Gastroesophageal sphincter (tissue), 4 donors: ENCODE measurements at places on chromosomes 2 and 18.
A peak's percentile ranks its signal among the peaks of the same experiment; 100 is the strongest.

- no peak for ATAC-seq
These were observed 32.7 kb downstream of the TMEM17 start for GRCh38 chr2:62473246-62473827.

- ATAC-seq: no peak
These were observed 4.7 kb upstream of the MAP4K4 start for GRCh38 chr2:101692766-101693165.

DNA sequence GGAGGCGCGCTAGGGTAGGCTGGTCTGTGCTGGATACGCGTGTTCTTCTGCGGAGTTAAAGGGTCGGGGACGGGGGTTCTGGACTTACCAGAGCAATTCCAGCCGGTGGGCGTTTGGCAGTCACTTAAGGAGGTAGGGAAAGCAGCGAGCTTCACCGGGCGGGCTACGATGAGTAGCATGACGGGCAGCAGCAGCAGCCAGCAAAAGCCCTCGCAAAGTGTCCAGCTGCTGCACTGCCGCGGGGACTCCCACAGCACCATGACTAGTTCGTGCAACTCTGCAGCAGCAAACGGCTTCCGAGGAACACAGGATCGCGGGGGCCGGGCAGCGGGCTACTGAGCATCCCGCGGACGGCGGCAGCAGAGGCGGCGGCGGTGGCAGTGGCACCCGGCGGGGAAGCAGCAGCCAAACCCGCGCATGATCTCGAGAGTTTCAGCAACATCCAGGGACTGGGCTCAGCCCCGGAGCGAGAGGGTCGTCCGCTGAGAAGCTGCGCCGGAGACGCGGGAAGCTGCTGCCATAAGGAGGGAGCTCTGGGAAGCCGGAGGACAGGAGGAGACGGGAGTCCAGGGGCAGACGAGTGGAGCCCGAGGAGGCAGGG, 368 bp downstream of the TMEFF2 start:
- peak; percentile 16 for ATAC-seq

GRCh38 chr2:74031221-74031620, 46.5 kb downstream of the TET3 start:
- ATAC-seq: no peak

GRCh38 chr2:134083548-134083947, 170.3 kb upstream of the MGAT5 start:
- no peak for ATAC-seq

DNA sequence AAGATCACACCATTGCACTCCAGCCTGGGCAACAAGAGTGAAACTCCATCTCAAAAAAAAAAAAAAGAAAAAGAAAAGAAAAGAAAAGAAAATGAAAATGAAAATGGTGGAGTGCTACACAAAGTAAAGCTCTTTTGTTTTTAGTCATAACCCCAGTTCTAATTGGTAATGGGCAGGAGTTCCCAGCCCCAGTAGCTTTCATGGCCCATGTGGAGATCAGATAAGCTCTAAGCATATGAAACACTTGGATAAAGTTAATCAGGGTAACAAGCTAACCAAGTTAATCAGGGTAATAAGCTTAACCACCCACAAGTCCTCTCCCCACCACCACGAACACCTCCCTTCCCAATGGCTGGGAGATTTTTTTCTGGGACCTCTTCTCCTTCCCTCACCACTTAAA, 240.8 kb downstream of the BCL11A start:
- no peak for ATAC-seq

DNA sequence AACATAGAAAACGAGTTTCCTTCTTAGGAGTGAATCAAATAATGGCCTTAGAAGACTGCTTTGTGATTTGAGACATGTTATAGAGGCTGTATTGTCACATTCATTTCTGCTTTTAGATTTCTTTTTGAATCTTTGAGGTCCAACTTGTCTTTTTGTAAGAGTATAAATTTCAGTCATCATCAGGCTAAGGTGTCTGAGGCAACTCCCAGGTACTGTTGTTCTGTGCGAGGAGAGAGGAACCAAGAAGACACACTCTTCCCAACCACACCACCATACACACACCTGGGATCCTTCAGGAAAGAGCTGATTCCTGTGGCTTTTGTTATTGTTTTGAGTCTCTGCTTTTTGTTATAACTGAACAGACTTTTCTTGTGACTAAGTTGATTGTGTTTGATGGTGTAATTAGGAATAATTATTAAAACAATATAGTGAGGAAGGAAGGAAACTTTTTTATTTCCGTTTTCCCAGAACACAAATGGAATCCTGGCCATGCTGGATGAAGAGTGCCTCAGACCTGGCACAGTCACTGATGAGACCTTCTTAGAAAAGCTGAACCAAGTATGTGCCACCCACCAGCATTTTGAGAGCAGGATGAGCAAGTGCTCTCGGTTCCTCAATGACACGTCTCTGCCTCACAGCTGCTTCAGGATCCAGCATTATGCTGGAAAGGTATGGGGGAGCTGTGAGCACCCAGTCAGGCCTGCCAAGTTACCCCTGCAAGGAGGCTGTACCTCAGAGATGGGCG, 140.4 kb downstream of the MYO1B start:
- no peak for ATAC-seq

DNA sequence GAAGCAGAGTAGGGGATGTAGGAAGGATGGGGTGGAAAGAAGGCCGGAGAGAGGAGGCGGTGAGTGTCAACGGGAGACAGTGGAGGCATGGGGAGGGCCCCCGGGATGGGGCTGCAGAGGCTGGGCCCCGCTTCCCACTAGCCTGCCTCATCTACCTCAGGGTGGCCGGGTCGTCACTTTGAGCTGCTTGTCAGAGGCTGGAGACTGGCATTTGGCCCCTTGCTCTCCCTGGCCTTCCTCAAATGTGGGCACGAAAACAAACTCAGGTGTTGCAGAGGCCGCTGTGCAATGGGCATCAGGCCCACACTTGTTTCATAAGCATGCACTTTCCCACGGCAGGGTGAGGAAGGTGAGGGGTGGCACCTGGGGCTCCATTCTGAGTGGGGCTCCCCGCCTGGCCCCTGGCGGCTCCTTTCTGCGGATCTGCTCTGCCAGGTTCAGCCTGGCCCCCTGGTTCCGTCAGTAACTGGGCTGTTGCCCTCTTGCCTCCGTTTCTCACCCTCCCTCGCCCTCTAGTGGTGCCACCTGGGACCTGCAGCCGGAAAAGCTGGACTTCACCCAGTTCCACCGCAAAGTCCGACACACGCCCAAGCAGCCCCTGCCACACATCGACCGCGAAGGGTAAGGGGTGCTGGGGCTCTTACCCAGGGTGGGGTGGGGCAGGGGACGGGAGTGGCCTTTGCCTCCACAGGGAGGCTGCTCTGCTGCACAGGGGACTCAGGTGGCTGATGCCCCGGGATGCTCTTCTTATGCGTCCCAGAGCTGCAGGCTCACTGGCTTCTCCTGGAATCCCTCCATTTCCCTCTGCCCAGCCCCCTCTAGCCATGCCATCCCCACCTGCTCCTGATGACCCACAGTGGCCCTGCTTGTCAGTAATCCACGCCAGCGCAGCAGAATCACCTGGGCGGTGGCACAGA, 125.4 kb downstream of the CTIF start:
- peak; percentile 63 for ATAC-seq

GRCh38 chr2:72130659-72131360, 16.9 kb downstream of the CYP26B1 start:
- no peak for ATAC-seq

DNA sequence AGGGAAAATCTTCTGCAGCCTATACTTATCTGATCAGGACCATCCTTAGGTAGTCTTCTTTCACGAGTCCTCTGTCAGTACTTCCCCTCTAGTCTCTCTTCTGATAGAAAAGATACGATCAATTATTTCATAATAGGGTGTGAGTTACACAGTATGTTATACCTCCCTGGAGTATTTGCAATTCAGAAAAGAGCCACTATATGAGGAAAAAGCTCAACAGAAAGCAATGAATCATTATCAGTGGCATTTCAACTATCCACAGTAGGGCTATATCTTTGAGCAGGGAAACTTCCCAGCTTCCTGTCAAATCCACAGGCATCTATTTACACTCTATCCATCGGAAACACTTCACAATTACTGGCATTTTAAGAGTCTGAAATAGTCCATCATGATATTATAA, 105.3 kb upstream of the ACVR2A start:
- no peak for ATAC-seq

DNA sequence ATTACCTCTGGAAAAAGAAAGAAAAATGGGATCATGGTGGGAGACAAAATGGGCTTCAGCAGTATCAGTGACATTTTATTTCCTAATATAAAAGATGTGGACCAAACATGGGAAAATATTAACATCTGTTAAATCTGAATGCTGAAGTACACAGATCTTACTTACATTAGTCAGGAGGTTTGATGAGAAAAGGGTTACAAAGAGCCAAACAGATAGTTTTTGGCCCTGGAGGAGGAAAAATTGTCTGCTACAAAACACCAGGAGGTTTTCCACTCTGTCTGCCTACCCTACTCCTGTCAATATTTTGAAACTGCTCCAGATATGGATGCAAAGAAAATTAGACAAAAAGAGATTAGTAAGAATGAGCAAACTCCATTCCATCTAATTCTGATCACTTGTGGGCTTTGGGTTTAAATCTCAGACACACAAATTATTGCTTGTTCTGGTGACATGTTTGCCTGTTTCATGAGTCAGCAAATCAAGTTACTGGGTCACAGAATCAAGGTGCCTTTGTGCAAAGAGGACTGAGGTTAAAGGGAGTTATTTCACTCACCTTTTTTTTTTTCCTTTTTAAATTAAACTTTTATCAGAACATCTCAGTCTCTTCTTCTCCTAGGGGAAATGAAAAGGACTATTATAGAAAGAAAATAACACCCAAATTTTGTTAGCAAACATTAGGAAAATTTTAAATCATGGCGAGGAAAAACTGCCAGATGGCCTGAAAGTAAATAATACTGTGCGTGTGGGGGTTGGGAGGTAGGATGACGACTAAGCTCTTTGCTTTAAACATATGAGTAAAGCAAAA, 87.0 kb upstream of the SPATS2L start:
- no peak for ATAC-seq

- ATAC-seq: no peak
These were observed 69.3 kb downstream of the CD226 start for GRCh38 chr18:69878213-69878933.

DNA sequence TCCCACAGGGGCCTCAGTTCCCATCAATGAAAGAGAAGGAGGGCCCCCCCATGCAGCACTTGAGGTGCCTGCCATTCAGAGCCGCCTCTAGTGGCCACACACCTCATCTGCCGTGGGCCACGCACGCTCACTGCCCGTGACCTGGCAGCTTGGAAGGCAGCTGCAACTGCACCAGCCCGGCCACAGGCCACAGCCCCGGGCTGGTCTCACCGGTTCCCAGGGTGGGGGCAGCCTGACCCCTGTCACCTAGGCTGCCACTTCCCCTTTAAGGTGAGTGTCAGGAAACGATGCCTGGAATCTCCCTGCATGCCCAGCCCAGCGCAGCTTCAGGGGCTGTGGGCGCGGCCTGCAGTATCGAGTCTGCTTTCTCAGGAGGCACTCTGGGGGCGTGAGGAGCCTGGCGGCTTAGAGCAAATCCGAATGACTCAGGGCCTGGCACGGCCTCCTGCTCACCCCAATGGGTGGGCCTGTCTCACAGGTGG, 2.6 kb downstream of the MAB21L4 start:
- no peak for ATAC-seq

- ATAC-seq: no peak
These were observed 214.2 kb downstream of the MREG start for GRCh38 chr2:215799194-215799593.

DNA sequence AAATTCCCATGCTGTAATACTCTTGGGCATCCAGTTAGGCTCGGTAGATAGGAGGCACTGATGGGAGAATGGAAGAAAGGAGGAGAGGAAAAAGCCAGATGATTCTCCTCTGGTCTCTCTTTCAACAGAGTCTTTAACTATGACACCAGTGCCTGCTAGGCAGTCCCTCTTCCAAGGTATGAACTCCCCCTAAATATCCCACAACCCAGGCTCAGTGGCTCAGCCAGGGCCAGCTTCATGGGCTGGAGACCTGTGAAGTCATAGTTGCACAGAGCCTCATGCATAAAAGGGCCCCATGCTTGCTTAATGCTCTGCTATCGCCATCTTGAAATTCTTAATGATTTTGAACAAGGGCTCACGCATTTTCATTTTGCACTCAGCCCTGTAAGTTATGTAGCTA, 869.2 kb upstream of the GCFC2 start:
- no peak for ATAC-seq

DNA sequence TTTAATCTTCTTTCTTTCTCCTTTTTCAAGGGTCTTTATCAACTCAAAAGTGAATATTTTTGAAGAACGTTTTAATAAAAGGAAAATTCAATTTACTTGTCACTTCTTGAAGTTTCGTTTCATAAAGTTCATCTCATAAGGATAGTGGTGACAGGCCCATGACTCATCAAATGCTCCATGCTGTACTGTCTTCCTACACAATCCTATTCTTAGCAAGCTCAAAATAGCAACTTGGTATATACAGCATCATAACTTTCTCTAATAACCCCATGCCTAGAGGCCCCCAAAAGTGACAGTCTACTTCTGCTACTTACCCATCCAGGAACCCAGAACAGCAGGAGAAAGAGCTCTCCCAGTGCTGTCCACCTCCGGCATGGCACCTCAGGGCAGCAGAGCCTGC, 7.7 kb downstream of the FBXO15 start:
- no peak for ATAC-seq

- ATAC-seq: no peak
These were observed 224.2 kb downstream of the BCL11A start for GRCh38 chr2:60329225-60329624.

DNA sequence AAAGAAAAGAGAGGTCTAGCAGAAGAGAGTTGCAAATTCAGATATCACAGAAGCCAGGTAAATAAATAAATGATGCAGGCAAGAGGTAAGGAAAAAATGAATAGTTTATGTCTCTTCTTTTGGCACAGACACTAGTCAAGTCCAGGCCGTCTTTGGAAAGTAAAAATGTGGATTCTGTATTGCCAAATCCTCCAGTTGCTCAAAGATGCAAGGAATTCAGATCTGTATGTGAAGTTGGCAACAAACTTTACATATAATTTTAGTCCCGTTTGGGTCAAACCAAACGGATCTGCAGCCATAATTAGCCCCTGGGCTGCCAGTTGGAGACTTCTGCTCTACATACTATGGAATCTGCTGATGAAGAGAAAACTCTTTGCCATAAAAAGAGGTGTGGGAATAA, 200.5 kb upstream of the RND3 start:
- no peak for ATAC-seq

DNA sequence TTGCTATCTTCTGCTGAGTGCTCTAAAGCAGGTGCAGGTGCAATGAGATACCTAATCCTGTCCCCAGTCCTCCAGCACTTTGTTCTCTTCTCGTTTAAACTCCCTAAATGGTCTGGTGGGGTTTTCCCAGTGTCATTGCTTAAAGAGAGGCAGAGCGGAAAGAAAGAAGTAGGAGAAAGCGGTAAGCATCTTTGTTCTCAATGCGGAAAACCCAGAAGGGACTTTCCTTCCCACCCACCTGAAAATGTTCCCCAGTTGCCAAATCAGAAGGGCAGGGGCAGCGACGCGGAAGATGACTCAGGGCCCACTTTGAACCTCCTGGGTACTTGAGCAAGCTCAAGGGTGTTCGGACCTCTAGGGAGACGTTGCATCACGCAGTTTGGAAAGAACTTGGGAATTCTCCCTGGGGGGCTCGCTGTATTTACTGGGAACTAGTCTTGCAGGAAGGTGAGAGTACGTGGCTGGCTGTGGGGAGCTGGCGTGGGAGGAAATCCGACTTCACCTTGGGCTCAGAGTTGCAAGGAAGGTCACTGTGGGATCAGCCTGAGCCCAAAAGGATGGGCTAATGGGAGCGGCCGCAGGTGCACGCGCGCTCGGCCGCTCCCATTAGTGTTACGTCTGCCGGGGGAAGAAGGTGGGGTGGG, 589 bp upstream of the SGPP2 start:
- ATAC-seq: no peak

- ATAC-seq: no peak
These were observed 13.9 kb downstream of the MAL start for GRCh38 chr2:95039363-95039762.

GRCh38 chr2:196538189-196538588, 101.3 kb upstream of the CCDC150 start:
- no peak for ATAC-seq

GRCh38 chr2:223725494-223725893, 111.9 kb downstream of the AP1S3 start:
- peak; percentile 81 for ATAC-seq
